Immature natural killer cell (primary cell): ENCODE measurements at places on chromosomes 16 and 17.

DNA sequence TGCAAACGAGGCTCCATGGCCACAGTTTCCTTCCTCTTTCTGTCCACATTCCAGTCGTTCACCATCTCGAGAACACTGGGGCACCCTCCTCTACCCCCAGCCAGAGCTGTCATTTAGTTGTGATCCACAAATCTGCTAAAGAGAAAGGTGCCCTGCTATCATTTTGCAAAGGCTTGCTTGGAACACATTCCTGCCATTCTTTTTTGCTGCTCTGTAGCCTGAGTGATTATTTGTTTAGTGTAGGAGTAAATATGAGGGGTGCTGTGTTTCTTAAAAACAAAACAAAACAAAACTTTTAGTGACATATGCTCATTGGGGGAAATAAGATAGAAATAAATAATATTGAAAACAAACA is 166.7 kb downstream of the PRKCA start:
- DNase-seq: no peak

DNA sequence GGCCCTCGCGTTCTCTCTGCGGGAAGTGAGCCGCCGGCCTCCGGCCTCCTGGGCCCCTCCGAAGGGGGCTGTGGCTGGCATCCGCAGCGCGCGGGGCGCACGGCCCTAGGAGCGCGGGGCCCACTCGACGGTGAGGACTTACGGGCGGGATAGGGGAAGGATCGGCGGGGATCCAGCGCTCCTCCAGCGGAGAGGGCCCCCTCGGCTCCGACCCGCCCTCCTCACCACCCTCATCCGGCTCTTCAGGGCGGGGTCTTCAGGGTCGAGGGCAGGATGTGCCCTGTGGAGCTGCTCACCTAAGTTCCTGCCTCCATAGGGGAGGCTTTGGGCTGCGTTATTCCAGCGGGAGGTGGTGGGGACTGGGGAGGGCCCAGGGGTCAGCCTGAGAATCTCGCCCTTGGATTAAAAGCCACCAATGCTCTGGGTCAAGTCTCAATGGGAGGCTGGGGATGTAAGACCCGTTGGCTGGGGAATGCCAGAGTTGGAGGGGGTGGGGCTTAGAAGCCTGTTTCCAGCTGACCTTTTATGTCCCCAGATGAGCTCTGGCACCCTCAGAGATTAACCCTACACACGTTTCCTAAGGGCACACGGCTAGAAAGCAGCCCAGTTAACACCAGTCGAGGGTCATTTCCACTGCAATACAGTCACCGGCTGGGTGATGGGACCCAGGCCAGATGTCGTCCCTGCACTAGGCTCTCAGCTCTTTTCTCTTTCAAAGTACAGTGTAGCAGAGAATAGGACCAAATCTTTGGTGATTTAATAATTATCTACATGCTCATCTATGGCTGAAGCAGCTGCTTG is 13.4 kb downstream of the TBX2 start:
- DNase-seq: no peak

DNA sequence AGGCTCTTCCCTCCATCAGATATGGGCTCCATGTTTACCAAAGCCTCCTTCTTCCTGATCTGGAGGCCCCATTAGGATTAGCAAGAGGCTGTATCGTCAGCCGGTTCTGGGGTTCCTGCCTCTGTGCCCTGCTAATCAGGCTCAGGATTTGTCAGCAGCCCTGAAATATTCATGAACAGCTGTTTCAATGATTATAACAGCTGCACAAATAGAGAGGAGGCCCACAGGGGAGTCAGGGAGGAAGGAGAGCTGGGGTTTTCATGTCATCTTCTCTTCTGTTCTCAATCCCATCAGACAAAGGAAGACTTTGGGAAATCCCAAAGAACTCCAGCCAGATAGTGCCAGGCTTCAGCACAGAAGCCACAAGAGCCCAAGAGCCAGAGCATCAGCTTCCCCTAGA is 72.3 kb upstream of the MMP2 start:
- no peak for DNase-seq

GRCh38 chr16:54933281-54934011 is 2.8 kb downstream of the IRX5 start:
- no peak for DNase-seq

GRCh38 chr16:23920446-23920845 is 84.7 kb downstream of the PRKCB start:
- no peak for DNase-seq

DNA sequence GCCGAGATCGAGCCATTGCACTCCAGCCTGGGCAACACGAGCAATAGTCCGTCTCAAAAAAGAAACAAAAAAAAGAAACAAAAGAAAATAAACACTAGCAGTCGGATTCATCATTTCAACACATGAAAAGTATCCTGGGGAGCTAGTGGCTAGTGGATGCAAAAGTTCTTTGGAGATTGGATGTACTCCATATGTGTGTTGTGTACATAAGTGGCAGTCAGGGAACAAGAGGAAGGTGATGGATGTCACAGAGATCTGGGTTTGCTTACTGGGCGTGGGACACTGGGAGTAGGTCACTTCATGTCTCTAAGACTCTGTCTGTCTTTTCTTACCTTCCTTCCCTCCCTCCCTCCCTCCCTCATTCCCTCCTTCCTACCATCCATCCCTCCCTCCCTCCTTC is 35.4 kb downstream of the MRC2 start:
- no peak for DNase-seq

- no peak for DNase-seq
Observed at GRCh38 chr16:26856271-26856670, 210.5 kb upstream of the C16orf82 start.

- DNase-seq: no peak
Observed at GRCh38 chr16:88597856-88598491, 27.8 kb downstream of the ZC3H18 start.

DNA sequence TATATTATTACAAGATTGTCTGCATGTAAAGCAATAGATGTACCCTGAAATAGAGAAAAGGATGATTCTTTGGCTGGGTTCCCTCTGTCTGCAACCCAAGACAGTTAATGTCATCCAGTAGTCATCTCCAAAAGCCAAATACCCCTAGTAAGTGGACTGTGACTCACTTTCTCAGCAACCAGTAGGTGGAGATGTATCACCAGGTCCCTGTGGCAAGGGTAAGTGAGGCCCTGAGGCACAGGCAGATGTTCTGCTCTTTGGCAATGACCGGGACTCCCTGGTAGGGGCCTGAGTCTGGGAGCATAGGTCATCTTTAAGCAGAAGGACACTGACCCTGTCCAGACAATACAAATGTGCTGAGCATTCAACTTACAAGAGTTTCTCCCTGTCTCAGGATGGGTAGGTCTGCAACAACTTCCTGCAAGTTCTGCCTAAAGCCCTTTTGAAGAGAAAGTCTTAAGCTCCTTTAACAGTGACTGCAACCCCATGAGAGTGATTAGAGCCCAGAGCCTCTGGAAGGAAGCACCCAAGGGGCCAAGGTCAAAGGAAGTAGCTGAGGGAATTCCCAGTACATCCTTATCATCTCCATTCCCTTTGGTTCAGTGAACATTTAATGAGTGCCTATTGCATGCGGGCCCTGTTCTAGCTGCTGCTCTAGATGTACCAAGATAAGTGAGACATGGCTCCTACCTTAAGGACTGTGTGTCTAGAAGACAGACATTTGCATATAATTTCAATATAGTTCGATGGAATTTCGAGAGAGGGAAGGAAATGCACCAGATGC is 31.9 kb downstream of the PMP22 start:
- DNase-seq: no peak

DNA sequence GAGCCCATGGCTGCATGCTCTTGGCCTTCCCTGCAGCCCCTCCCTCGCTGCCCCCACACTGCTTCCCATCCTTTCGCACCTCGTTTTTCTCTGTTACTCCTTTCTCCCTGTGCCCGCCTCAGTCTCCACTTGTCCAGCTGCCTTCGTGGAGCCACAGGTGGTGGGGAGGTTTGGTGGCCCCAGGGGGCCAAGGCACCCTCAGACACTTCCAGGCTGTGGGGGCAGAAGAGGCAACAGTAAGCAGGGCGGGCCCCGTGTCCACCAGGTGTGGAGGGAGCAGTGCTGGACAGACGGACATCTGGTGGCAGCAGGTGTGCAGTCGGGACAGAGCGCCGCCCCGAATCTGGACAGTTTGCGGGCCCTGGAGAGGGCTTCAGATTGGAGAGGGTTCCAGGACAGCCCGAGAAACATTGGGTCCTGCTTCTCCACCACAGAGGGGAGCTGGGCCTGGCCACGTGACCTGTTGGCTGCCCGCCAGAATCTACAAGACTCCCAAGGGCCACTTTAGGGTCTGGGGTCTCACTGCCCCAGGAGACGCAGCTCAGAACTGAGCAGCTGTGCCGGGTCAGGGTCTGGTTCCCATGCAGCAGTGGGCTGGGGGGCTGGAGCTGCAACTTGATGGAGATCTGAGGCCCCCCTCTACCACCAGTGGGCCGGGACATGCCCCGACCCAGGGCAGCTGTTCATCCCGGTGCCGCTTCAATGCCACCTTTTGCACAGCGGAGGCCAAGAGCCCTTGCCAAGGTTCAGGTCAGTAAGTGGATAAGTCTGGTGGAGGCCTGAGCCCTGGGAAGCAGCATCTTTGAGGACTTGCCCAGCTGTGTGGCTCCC is 22.8 kb downstream of the BAHCC1 start:
- no peak for DNase-seq

- DNase-seq: no peak
Observed at GRCh38 chr16:74892574-74893461, 92.1 kb downstream of the WDR59 start.

GRCh38 chr16:20928774-20929411 is 28.3 kb downstream of the LYRM1 start:
- DNase-seq: no peak

- DNase-seq: no peak
Observed at GRCh38 chr16:57413301-57413730, 8.7 kb downstream of the CCL17 start.

- no peak for DNase-seq
Observed at GRCh38 chr17:50476545-50477315, 1.9 kb upstream of the RSAD1 start.

- DNase-seq: no peak
Observed at GRCh38 chr17:27569884-27570577, 61.0 kb upstream of the LGALS9 start.

DNA sequence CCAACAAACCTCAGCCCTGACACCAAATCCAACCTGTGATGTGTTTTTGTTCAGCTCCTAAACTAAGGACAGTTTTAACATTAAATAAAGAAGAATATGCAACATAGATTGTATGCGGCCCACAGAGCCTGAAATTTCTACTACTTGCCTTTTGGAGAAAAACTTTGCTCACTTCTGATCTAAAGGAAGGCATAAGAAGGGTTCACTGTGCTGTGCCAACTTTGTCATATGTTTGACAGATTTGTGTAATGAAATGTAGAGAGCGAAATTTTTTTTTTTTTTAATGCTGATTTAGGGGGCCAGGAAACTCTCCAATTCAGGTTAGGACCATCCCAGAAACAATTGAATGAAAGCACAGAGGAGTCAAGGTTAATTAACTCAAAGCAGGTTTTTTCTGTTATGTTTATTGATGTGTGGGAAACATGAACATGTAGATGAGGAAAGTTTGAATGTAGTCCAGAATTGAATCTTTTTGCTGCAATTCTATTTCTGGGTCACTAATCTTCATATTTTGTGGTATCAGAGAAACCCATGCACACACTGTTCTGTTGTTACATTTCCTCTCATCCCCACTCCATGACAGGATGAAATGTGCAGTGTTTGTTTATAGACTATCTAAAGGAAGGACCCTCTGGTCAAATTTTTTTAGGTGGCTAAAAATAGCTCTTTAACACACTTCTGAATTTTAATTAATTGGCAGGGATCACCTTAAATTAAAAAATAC is 71.5 kb downstream of the TAOK1 start:
- no peak for DNase-seq

DNA sequence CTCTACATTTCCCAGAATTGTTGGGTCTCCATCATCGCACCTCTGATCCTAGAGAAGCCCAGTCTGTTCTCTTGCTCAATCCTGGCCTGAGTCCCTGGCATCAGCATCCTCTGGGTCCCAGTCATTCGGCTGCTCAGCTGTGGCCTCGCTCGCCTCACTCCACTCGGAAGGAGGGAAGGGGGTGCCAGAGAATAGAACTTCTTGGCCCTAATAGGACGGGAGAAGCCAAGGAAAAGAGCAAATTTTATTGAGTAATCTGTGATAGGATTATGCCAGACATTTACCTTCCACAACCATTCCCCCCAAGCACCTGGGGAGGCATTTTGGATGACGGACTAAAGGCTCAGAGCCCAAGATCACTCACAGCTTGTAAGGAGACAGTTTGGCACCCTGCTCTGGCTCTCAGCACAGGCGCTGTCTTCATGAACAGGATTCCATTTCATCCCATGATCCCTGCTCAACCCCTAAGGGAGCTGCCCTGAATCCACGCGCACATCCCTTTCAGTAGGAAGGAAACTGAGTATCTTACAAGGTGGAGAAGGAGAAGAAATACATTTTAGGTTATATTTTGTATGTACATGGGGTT is 498 bp upstream of the CLEC10A start:
- DNase-seq: no peak

DNA sequence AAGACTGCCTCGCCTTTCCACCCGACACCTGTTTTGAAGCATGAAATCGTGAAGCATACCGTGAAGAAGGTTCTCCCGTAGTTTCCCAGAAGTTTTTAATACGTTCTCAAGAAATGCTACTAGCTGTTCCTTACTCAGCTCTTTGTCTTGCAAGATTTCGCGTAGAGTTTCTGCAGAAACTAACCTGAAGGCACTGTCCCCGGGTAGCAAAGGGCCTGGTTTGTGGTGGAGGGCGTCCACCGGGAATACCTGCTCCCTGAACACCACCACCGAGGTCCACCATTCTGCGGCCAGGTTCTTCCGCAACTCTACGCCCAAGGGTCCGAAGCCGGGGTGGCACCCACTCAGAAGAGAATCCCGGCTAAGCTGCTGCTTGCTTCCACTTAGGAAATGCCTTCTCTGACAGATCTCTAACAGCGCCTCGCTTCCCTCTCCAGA is 487 bp downstream of the POLG2 start:
- DNase-seq: no peak

DNA sequence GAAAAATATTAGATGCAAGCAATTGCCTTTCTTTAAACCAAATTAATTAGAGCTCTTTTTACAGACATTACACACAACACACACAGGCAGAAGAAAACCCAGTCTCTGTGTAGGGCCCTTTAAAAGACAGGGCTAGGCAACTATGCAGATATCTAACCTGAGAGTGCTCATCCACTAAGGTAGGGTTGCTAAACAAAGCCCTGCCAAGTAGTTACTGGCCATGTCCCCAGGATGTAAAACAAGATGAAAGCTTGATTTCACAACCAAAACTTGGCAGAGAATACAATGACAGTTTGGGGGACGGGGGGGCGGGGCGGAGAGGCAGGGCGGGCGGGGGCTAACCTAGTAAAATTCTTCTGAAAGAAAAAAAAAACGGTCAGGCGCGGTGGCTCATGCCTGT is 669.0 kb upstream of the CA10 start:
- no peak for DNase-seq

DNA sequence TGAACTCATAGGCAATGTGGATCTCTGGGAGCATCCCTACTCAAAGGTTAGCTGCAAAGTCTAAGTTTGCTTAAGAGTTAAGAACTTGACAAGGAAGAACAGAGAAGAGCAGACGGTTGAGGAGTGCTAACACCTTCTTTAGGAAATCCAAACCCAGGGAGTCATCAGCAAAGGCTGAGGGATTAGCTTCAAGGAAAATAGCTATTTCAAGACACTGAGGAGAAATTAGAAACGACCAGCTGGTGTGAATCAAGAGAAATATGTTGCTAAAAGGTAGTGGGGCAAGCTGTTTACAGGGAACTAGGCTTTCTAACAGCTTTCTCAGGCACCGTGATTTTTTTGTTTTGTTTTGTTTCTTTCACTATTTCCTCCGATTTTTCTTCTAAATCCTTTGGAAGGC is 90.7 kb downstream of the CDH8 start:
- DNase-seq: no peak
